ENCODE measurements at places on chromosomes 12 and 14. TPM values are rescaled to one million over a fixed set of nuclear protein-coding genes. Genes with fewer than 3 reads are reported as not detected.

Gene KRT83
- total RNA-seq: not detected

Gene STYK1
- 0.37 TPM for total RNA-seq

Gene NTS
- total RNA-seq: 5.1 TPM

Gene PTCSC3
- not detected for total RNA-seq

Gene INSM2
- total RNA-seq: not detected

Gene SRRM4
- 1.1 TPM for total RNA-seq

Gene LALBA
- total RNA-seq: not detected

Gene GRIP1
- 19.5 TPM for total RNA-seq

All from H9 (cell line).